ENCODE measurements at places on chromosomes 3 and 15. TPM values are rescaled to one million over a fixed set of nuclear protein-coding genes. Genes with fewer than 3 reads are reported as not detected.

ISG20 gene
- total RNA-seq: 33.2 TPM

RARRES1 gene
- 9.2 TPM for total RNA-seq

GOLGA8T gene
- 1.3 TPM for total RNA-seq

CPEB1 gene
- total RNA-seq: 2.4 TPM

PLA2G4D gene
- total RNA-seq: not detected

NLGN1 gene
- not detected for total RNA-seq

TF gene
- total RNA-seq: 0.93 TPM

LXN gene
- 116 TPM for total RNA-seq

OR5K2 gene
- not detected for total RNA-seq

SLC6A6 gene
- 101 TPM for total RNA-seq

NUP210 gene
- 40.7 TPM for total RNA-seq

MYZAP gene
- 1.6 TPM for total RNA-seq

GPR62 gene
- not detected for total RNA-seq

LSMEM2 gene
- total RNA-seq: not detected

CASR gene
- not detected for total RNA-seq

GRM7 gene
- not detected for total RNA-seq

GOLGA8S gene
- 0.09 TPM for total RNA-seq

SEC61A1 gene
- 121 TPM for total RNA-seq

KCNMB3 gene
- 1.3 TPM for total RNA-seq

TARS3 gene
- total RNA-seq: 6.0 TPM

ZBTB47 gene
- 6.3 TPM for total RNA-seq

CX3CR1 gene
- total RNA-seq: not detected

HHLA2 gene
- total RNA-seq: 0.13 TPM

CPNE9 gene
- 0.10 TPM for total RNA-seq

ADAMTSL3 gene
- 0.25 TPM for total RNA-seq

SLC22A13 gene
- total RNA-seq: not detected

ZNF860 gene
- total RNA-seq: 1.2 TPM

IQCH gene
- total RNA-seq: 3.5 TPM

Measured in A549 treated with RU486 at 1 μM for 4 hours (cell line).